RPMI8226 (cell line): ENCODE measurements at places on chromosomes 13 and 19.

- DNase-seq: peak; percentile 62
Observed at GRCh38 chr19:10431943-10432735, 11.8 kb downstream of the PDE4A start.

DNA sequence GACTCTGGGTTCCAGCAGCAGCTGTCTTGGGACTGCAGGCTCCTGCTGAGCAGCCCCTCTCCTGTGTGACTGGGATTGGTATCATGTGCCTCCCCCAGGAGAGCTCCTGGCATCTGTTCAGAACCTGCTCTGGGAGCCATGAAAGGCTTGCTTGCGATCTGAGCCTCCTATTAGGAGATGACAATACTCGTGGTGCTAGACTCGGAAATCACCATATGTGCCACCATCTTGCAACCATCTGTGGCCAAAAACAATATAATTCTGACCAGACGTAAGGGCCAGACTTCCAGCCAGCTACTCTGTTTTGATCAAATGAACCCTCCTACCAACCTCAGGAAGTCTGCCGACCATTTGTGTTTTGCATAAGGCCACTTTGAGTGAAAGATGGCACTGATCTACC is 484.7 kb downstream of the IRS2 start:
- DNase-seq: no peak

DNA sequence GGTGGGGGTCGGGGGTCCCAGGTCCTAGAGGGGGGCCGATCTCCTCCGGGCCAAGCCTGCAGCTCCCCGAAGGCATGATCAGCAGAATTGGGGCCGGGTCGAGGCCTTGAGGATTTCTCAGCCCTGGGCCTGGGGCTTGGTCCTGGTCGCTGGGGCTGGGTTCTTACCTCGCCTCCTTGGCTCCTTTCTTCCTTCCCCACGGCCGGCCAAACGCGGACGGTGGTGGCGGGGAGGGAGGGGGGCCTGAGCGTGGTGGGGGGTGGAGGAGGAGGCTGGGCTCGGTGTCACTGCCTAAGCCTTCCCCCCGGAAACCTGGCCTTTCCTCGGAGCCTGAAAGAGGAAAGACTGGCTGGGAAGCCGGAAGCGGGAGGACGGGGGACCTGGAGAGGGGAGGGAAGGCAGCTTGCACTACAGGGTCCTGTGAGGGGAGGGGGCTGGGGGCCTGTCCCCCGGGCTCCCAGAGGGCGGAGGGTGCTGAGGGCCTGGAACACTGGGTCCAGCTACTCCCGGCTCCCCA is at the start of gene ZNF579:
TSS of gene ZNF579 (minus strand) at position 221 of the 517 bp plus-strand sequence. CDS start 1,209 bp downstream, outside the sequence.
- DNase-seq: peak; percentile 91

DNA sequence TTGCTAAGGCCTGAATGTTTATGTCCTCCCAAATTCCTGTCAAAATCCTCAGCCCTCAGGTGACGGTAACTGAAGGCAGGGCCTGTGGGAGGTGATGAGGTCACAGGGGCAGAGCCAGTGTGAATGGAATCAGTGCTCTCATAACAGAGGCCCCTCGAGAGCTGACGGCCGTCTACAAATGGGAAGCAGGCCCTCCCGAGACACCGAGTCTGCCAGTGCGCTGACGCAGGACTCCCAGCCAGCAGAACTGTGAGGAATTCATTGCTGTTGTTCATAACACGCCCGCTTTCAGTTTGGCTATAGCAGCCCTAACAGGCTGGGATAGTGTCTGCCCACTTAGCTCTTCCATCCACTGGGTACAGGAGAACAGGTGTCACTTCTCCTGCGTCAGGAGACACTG is 41.2 kb downstream of the CARS2 start:
- DNase-seq: no peak

- DNase-seq: no peak
Observed at GRCh38 chr19:20351244-20351643, 184.2 kb downstream of the ZNF486 start.

DNA sequence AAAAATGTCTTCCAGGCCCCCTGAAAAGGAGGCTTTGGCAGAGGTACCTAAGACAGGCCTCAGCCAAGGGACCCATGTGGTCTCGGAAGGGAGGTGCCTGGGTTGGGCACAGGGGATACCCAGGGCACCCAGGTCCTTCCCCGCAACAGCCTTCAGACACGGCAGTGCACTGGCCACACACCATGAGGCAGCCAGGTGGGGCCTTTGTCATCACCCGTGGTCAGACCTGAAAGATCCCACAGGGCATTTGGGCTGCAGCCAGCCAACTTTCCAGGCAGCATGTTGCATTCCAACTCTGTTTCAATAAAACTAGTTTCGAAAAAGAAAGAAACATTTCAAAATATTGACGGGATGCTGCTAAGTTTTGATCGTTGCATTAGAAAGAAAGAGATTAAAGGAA is 4.7 kb upstream of the TUBGCP3 start:
- DNase-seq: peak; percentile 47

DNA sequence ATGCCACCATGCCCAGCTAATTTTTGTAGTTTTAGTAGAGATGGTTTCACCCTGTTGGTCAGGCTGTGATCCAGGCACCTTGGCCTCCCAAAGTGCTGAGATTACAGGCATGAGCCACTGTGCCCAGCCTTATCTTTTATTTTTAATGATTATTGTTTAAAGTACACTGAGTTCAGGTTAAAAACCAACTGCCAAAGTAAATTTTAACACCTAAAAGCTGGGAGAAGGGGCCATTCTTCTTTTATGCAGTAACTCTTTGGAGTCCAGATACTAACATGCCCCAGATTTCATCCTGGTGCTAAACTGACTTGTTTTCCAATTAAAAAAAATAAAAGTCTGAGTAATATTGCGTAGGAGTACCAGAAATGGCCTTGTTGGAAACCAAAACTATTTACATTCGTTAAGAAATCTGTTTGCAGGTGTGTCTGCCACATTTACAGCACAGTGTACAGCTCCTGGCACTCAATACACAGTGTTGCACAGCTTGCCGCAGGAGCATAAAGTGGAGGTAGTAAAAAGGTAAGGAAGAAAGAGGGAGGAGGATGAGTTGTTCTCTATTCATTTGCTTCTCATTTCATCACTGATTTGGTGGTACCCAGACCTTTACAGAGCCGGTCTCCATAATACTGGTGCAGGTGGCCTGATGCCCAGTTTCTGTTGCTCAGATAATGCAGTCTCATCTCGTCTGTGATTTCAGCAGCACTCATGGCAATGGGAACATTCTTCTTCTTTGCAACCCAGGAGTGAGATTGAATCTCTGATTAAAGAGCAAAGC is 108.9 kb downstream of the PCCA start:
- no peak for DNase-seq

GRCh38 chr19:34436716-34437115 is 8.5 kb downstream of the UBA2 start:
- DNase-seq: no peak

GRCh38 chr19:50184196-50184595 is 19.2 kb upstream of the MYH14 start:
- DNase-seq: no peak

GRCh38 chr13:22903301-22903700 is 277.5 kb upstream of the SGCG start:
- no peak for DNase-seq

GRCh38 chr19:38433268-38433733 is at the start of gene RYR1:
RYR1 (plus strand) TSS chr19:38433691; CDS start chr19:38433830, 139 bp downstream.
- peak; percentile 75 for DNase-seq

GRCh38 chr13:98386637-98387036 is 190.3 kb downstream of the STK24 start:
- DNase-seq: no peak
